ENCODE measurements at places on chromosomes 16 and 17. TPM values are rescaled to one million over a fixed set of nuclear protein-coding genes. Genes with fewer than 3 reads are reported as not detected.
A peak's percentile ranks its signal among the peaks of the same experiment; 100 is the strongest.

GRCh38 chr16:84486551-84487235, 17.8 kb downstream of the MEAK7 start:
- no peak for DNase-seq

DNA sequence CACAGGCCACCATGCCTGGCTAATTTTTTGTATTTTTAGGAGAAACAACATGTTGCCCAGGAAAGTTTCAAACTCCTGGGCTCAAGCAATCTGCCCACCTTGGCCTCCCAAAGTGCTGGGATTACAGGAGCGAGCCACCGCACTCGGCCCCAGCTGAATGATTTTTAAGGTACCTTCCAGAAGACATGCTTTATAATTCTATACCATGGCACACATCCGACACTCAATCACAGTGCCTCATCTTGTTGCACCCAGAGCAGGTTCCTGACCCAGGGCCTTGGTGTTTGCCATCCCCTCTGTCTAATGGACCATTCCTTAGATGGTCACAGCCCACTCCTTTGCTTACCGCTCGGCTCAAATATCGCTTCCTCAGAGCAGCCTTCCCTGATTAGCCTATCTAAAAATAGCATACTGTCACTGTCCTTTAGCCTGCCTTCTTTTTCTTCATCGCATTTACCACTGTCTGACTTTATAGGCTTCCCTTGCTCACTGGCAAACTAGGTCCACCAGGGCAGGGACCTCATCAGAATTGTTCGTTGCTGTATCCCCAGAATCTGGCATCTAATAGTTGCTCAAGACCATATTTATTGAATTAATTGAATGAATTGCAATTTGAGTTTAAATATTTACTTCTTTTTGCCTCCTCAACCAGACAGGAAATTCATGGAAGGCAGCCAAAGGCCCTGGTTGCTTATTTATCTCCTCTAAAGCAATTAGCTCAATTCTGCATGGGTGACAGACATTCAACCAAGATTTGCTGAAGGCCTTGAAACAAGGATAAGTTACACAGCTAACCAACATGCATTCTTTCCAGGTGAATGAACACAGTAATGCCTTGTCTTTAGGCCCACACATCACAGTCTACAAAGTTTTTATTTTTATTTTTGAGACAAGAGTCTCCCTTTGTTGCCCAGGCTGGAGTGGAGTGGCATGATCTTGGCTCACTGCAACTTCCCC, 6.3 kb upstream of the TENT4B start:
- DNase-seq, result no peak

GRCh38 chr16:31082368-31083045, 6.2 kb downstream of the PRSS53 start:
- DNase-seq, result no peak

GRCh38 chr17:1497831-1498230, 5.3 kb upstream of the MYO1C start:
- no peak for DNase-seq

GRCh38 chr16:57994361-57994760, 6.1 kb downstream of the ZNF319 start:
- DNase-seq, result no peak

- no peak for DNase-seq
These were observed 5.8 kb upstream of the GP2 start for GRCh38 chr16:20333120-20333519.

GRCh38 chr16:84036982-84037425, 5.6 kb downstream of the SLC38A8 start:
- no peak for DNase-seq

DNA sequence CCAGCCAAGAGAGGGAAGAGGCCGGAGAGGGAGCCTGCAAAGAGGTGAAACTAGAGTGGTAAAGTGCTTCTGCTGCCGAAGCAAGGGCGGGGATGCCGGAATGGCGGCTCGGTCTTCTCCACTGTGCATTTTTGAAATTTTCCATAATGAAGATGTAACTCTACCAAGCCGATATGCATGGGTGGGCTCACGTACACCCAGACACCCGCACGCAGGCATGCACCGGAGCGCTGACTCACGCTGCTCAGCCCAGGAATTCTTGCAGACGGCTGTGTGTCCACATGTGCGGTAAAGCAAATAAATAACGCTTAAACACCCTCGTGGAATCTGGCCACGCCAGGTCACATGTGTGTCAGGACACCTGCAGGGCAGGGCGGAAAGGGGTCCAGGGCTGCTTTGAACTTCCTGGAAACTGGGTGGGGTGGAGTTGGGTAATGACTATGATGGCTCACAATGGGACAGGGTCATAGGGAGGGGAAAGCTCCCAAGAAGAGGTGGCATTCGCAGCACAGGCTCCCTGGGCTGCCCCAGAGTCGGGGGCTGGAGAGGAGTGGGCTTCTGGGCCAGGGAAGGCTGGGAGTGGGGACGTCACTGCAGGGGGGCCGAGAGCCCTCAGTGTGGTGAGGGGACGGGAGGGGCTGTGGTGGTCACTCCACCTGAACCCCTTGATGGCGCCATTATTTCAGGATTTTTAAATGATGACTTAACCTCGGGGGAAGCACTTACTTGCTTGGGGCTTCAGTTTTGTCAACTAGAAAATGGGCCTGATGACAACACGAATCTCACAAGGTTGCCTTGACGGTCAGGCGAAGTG, 265.5 kb downstream of the PARN start:
- DNase-seq, result peak; percentile 99

DNA sequence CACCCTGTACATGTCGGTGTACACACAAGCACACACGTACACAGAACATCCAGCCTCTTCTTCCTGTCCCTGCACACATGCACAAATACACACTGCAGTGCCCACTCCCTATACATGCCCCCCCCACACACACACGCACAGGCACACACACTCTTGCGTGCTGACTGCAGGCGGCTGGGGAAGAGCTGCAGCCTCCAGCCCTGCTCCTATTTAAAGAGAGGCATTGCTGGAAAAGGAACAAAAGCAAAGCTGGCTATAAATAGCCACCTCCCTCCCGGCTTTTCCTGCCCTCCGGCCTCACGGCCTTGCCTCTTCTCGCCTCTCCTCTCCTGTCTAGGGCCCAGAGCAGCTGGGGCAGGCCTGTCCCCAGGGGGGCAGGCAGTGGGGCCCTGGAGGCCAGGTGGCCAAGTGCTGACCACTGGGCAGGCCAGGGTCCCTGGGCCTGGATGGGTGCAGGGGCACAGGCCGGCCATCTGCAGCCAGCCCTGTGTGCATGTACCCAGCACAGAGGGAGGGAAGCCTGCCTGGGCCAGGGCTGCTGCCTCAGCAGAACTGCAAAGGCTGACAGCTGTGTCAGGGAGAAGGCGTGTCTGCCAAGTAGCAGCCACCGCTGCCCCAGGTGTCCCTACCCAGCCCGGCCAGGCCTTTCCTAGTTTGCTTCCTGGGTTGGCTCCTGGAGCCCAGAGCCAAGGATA, 25.4 kb downstream of the RTN4RL1 start:
- peak; percentile 54 for DNase-seq

DNA sequence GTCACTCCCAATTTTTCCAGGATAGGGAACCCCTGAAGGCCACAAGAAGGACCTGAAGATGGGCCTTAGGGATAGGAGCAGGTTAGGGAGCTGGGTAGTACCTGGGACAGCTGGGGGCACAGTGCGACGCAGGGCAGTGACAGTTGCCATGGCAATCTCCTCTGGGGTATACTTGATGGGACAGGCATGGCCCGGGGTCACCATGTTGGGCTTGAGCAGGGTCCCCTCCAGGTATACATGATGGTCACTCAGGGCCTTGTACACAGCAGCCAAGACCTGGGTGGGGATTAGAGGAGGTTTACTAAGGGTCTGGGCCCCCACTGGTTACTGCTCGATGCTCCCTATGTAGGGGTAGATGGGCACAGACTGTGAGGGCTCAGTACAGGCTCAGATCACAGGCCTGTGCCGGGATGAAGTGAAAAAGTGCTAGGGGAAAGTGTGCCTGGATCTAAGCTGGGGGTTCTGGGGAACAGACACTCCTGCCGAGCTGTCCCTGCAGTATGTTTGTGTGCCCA, 2.7 kb downstream of the ALDOC start:
- DNase-seq, result no peak

DNA sequence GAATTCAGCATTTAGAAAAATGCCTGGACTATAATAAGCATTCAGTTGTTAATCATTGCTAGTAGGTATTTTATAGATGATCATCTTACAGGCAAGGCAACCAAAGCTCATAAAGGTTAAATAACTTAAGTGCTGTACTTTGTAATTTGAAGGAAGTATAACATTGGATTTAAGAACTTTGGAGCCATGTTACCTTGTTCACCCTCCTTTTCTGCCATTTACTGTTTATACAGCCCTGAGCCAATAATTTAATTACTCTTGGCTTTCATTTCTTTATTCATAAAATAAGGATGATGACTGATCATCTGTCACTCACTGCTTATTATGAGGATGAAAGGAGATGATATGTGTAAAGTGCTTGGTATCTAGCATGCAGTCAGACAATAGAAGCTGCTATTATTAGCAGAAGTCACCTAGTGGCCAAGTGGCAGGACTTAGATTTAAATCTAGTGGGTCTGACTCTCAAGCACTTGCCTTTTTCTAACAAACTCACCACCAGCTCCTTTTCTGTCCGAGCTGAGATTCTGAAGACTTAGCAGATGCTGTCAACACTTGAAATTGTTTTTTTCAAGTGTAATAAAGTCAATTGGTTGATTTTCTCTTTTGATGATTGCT, 18.3 kb upstream of the DDX52 start:
- DNase-seq, result no peak

- no peak for DNase-seq
These were observed 41.5 kb downstream of the USP22 start for GRCh38 chr17:21001111-21001812.

DNA sequence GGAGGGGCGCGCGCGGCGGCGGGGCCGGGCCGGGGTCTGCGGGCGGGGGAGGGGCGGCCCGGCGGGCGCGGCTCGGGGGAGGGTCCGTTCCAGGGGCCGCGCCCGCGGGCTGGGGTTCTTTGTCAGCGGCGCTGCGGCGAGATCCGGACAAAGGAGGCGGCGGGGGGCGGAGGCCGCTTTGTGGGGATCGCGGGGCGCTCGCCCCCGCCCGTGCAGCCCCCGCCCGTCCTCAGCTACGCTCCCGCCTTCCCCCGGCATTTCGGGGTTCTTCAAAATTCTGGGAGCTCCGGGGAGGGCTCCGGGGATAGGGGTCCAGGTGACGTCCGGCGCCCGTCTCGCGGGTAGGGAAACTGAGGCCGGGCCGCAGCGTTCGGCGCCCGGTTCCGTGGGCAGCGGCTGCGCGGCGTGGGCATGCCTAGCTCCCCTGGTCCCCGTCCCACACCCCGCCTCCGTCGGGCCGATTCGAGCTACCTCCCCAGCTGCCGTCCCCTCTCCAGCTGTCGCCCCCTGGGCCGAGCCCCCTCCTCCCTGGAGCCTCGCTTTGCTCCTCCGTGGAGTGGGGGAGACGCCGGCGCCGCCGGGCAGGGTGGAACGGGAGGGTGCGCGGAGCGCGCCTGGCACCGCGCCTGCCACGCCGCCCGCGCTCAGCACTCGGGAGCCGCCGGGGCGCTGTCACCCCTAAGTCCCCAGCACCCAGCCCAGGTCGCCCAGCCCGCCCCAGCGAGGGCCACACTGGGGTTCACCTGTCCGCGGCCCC, 546 bp downstream of the SNN start:
- no peak for DNase-seq

HAS3 gene
- total RNA-seq, result 2.5 TPM

CRISPLD2 gene
- total RNA-seq, result 19.9 TPM

PMM2 gene
- 40.0 TPM for total RNA-seq

All from PC-9 (cell line).